ENCODE measurements at places on chromosomes 2 and 18.

GRCh38 chr2:230068651-230069055, at the start of gene SLC16A14:
Gene SLC16A14, minus strand, starts transcription at chr2:230068924. Its CDS starts 9,572 bp downstream, at chr2:230059352.
- no peak for DNase-seq
- peaks cover 48% of the 10 kb centered on the region for H3K4me1 ChIP-seq

DNA sequence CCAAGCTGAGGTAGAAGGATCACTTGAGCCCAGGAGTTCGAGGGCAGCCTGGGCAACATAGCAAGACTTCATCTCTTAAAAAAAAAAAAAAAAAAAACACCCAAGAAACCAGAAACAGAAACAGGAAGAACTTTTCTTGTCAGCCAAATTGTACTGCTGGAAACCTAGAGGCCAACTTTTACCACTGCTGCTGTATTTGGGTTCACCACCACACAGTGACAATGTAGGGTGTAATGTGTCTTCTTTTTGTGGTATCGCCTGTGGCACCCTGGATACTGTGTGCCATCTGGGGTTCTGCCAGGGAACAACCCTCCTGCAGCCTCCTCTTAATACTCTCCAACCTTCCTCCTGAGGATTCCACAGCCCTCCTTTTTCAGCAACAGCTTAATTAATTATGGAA, 72.6 kb downstream of the STK39 start:
- no peak overlapping the region for H3K27ac ChIP-seq
- no peak for DNase-seq
- no peaks in the 10 kb centered on the region for H3K36me3 ChIP-seq
- H3K4me3 ChIP-seq, result no peak overlapping the region
- no peaks in the 10 kb centered on the region for H3K4me1 ChIP-seq

GRCh38 chr2:20649576-20649975, 1.3 kb downstream of the HS1BP3 start:
- H3K36me3 ChIP-seq, result peaks cover 9% of the 10 kb centered on the region
- peaks cover 43% of the 10 kb centered on the region for H3K4me1 ChIP-seq
- peak; percentile 81 for DNase-seq
- H3K27ac ChIP-seq, result no peak overlapping the region
- H3K4me3 ChIP-seq, result peak overlapping the region; percentile 65
- H3K27me3 ChIP-seq, result no peaks in the 10 kb centered on the region

GRCh38 chr2:172405673-172406072, 21.7 kb upstream of the ITGA6 start:
- H3K27ac ChIP-seq, result no peak overlapping the region
- no peaks in the 10 kb centered on the region for H3K27me3 ChIP-seq
- H3K4me3 ChIP-seq, result no peak overlapping the region
- no peak for DNase-seq
- H3K36me3 ChIP-seq, result no peaks in the 10 kb centered on the region
